Posterior vena cava (tissue), 2 donors: ENCODE measurements at places on chromosomes 13 and 19. TPM values are rescaled to one million over a fixed set of nuclear protein-coding genes. Genes with fewer than 3 reads are reported as not detected.
A peak's percentile ranks its signal among the peaks of the same experiment; 100 is the strongest.

GRCh38 chr13:111323549-111323948, 3.1 kb downstream of the TEX29 start:
- no peak for DNase-seq

- no peak for DNase-seq
These were observed 20.9 kb downstream of the FCHO1 start for GRCh38 chr19:17772172-17772571.

GRCh38 chr19:13011653-13012389, 16.5 kb downstream of the NFIX start:
- no peak for DNase-seq

- DNase-seq = peak; percentile 82
These were observed 3.5 kb downstream of the RNF113B start for GRCh38 chr13:98173431-98174152.

DNA sequence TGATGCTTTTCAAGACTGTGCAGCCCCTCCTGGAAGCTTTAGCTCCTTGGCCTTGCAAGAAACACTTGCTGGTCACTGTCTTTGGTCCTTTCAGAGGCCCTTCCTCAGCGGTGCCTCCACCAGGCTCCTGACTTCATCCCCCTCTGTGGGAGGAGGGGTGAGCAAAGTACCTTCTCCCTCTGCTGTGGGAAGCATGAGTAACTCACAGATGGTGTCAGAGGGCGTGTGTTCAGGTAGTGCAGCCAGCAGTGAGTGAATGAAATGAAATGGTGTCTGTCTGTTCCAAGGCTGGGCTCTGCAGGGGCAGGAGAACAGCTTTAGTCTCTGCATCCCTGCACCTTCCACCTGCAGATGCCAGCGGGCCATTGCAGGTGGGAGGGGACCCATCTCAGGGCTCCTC, 102.9 kb downstream of the SHISA2 start:
- no peak for DNase-seq

GRCh38 chr19:6238256-6238642, 41.5 kb downstream of the MLLT1 start:
- no peak for DNase-seq

The ZNF441 gene
- 16.1 TPM for total RNA-seq

The COX6B2 gene
- total RNA-seq = not detected
